ENCODE measurements at places on chromosomes 11 and 22.

GRCh38 chr22:43884600-43885318 lies 7.1 kb downstream of the PNPLA5 start:
- peak; percentile 48 for DNase-seq

GRCh38 chr22:30860176-30861105 lies 108.1 kb downstream of the MORC2 start:
- DNase-seq = no peak

DNA sequence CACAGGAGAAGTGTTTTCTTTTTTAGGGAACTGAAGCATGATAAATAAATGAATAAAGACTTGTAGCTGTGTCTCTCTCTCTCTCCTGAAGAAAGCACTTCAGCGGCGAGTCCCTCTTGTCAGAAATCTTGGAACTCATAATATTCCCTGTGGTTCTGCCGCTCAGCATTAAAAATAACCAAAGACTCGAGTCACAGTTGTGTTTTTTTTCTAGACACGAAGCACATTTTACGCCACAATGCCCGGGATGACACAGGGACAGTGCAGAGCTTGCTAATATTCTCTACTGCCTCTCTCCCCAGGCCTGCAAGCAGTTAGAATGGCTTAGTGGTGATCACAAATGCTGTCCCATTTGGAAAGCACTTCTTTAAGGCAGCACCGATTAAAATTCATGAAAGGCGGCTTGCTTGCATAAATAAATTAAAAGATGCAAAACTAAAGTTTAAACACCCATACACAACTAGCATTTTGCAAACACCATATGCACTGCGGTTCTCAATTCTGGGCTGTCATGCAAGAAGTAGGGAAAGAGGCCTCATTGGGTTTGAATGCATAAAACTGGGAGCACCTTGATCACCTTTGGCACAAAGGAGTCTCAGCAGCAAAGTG lies 597.4 kb downstream of the SOX6 start:
- DNase-seq = no peak

DNA sequence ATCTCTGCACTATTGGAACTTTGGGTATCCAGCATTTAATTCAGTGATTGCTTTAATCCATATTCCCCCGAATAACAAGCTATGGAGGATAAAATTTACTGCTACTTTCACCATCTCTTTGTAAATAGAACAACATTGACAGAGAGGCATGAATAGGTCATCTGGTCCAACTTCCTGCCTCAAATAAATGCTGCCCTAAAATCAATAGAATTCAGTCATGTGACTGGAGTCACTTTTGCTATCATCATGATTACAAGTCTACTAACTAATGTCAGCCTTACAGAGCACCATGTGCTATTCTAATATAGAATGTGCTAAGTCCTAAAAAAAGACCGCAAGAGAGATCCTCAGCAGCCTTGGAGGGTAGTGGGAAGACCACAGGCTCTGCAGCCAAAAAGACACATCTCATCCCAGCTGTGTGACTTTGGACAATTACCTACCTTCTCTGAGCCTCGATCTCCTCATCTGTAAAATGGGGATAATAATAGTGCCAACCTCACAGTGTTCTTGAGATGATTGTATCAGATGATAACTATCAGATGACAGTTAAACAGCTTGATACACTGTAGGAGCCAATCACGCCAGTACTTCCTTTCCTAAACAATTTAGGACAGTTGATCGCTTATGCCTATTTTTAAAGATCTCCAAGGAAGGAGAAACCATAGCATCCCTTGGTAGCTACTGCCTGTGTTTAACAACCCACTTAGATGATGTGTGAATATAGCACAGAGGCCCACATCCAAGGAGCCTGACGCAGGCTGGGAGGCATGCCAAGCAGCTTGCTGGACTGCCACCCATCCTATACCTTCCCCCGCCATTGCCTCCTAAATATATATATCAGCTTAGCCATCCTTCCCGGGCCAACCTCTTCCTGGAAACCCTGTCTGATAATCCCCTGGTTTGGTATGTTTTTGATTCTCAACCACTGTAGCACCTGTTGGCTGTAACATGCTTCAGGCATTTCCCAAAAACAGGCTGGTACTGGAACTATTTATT lies 77.3 kb upstream of the PHF21A start:
- no peak for DNase-seq

DNA sequence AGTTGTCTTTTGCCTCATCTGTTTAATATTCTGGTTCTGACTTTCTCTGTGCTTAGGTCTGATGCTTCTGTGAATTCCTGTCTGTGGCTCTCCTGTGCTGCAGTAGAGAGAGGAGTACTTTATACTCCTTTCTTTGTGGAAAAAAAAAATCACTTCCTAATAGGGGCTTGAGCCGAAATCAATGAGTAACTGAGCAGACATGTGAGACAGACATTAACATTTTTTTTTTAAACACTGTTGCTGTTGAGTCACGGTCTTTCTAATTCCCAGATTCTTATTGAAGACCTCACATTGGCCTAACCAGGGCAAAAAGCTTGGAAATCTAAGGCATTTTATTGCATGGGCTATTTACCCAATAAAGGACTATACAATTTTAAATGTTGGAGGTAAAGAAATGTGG lies 86.1 kb downstream of the GRM5 start:
- DNase-seq = no peak

GRCh38 chr11:114813189-114813718 lies 134.9 kb downstream of the NXPE2 start:
- DNase-seq = no peak

- no peak for DNase-seq
Measured at GRCh38 chr22:42881982-42882656, 25.0 kb upstream of the ARFGAP3 start.

DNA sequence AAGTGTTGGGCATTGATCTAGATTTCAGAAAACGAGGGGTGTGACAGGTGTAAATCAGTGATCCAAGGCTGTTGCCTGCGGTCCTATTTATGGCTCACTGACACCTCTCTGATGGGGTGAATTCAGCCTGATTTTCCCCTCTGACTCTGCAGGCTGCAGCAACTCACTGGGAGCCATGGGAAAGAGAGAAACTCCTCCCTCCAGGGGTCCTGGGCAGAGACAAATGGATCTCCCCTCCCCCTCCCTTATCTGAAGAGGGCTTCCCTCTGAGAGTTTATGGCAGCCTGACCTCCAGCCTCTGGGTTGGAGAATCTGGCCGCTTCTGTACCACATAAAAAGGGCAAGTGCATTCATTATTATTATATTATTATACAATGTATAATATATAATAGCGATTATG lies 1.8 kb upstream of the PKNOX2 start:
- no peak for DNase-seq

GRCh38 chr22:39316440-39317083 lies 2.9 kb downstream of the RPL3 start:
- peak; percentile 55 for DNase-seq

DNA sequence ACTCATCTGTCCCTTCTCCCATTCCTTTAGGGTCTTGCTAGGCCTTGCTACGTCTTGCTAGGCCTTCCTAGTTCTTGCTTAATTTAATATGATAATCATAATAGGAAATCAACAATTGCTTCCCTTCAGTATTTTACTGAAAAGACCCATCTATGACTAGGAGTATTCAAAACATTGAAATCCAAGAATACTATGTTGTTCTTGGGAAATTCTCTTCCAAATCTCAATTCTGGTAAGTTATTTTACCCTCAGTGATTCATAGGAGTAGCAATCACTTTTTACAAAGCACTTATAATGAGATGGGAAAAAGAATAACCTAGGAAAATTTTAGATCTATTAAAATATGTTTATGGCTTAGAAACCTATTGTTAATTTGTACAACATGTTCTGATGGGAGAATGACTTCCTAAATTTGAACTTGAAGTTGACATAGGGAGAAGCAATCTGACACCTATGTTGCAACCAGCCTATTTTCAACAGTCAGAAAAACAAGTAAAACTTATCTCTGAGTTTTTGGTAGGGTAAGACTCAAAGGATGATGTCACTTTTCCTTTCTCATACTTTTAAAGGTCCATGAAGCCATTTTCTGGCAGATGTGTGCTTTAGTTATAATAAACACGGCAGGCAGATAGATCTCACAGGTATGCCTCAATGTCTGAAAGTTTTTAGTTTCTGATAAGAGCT lies 29.5 kb upstream of the HIPK3 start:
- DNase-seq = no peak

DNA sequence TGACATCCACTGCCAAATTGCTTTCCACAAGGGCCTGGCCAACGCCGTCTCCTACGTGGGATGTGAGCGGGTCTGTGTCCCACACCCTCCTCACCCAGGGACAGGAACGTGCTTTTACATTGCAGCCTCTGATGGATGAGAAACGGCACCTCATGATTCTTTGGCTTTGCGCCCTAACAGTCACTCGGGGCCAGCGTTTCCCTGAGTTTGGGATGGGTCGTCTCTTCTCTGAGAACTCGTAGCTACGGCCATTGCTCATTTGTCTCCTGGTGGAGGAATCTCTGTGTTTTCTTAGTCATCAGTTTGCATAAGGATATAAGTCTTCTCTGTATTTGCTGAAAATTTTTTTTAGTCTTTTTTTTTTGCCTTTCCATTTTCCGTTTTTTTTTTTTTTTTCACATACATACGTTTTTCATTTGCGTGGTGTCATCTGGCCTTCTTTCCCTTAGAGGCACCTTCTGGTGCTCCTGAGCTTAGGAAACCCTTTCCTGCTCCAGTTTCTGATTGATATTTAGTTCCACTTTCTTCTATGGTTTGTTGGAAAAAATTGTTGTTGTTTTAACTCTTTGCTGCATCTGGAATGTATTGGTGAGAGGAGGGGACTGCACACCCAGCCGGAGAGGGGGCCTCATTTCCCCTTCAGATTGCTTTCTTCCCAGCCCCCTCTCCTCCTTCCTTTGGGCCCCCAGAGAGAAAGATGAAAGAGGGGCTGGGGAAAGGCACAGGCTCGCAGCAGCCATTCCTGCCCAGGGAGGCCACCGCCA lies 12.0 kb downstream of the TNNT3 start:
- no peak for DNase-seq

GRCh38 chr11:84261707-84262106 lies 975.5 kb upstream of the CCDC90B start:
- DNase-seq = peak; percentile 21

GRCh38 chr22:48637231-48637630 lies 1190.4 kb downstream of the BRD1 start:
- DNase-seq = no peak

- no peak for DNase-seq
Measured at GRCh38 chr11:1231396-1232020, 8.6 kb downstream of the MUC5B start.

DNA sequence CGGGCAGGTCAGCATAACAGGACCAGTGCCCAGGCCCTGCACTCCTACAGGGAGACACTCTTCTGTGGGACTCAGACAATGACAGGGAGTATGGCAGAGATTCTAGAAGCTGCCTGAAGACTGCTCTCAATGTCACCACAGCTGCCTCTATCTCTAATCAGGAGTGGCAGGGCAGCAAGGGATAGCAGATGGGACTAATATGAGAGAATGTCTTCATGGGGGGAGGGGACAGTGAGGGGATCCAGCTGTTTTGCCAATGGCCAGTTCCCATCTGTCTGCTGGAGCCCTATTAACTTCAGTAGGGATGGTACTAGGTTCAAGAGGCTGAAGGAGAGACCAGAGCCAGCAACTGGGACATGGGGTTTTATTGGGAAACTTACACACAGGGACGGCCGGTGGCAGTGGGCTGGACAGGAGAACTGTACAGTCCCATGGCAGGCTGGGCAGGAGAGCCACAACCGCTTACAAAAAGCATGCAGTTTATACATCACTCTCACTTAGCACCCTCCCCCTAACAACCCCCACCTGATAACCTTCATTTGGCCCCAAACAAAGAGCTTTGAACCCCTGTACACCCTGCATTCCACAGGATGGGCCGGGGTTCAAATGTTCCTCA lies 2.5 kb upstream of the CD82 start:
- DNase-seq = no peak

All from NCI-H1436 (cell line).